Fibroblast of the aortic adventitia (primary cell): ENCODE measurements at places on chromosomes 3 and 15.
A peak's percentile ranks its signal among the peaks of the same experiment; 100 is the strongest.

DNA sequence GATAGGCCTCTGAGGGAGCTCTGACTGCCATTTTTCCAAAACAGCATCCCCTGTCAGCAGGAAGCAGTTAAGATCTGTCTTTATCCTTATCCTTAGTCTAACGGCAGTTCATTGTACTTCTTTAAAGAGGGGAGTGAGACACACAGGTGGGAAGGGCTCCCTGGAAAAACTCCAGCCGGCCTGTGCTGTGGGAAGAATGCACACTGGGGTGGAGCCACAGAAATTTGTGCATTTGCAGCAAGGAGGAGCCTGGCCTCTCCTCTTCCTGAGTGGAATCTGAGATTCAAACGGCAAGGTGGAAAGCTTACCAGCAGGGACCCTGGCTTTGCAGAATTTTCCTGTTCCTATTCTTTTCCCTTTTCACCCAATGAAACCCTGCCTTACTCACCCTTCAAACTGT, 1209.4 kb downstream of the ROBO2 start:
- no peak for DNase-seq

GRCh38 chr3:145145461-145145860, 1015.5 kb downstream of the PLOD2 start:
- DNase-seq = no peak

GRCh38 chr3:24704496-24704895, 209.8 kb upstream of the THRB start:
- DNase-seq = peak; percentile 50

- DNase-seq = no peak
Measured at GRCh38 chr3:48428088-48428571, 1.8 kb downstream of the PLXNB1 start.

DNA sequence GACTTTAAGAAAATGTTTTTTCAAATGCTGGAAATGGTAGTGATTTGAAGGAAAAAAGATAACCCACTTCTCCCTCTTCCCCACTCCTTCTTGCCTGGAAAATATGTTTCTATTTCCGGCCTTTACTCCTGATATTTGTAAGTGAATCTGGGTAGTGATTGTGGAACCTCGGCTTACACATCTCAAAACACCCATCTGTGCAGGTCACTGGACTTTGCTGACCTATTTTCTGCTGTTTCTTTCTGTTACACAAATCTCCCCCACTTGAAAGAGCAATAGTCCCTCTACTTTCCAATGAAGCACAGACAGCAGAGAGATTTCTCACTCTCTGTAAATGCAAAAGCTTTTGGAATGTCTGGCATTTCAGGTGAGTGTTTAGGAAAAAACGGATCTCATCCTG, 76.9 kb upstream of the ICE2 start:
- no peak for DNase-seq

GRCh38 chr3:191198932-191199331, at the start of gene OSTN:
Gene OSTN, plus strand, starts transcription at chr3:191199241. Its CDS starts 13,292 bp downstream, at chr3:191212533.
- DNase-seq = no peak

- no peak for DNase-seq
Measured at GRCh38 chr3:107258300-107258699, 118.9 kb upstream of the CCDC54 start.

DNA sequence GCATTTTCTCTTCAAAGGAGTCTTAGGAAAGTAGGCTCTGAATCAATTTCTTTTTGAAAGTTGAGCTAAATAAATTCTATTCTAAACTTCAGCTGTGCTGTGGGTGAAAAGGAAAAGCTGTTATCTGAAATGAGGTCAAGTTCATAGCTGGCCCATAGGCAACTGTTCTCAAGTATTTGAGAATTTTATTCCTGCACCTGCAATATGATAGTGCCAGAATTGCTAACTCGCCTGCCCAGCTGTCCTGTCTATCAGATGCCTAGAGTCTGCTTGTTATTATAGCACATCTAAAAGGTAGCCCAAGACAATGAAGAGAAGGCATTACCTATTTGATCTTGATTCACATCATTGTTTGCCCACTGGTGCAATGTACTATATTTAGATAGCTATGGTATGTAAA, 798.7 kb downstream of the DIPK2A start:
- no peak for DNase-seq

GRCh38 chr3:151976211-151977050, 103.0 kb downstream of the SUCNR1 start:
- peak; percentile 86 for DNase-seq

DNA sequence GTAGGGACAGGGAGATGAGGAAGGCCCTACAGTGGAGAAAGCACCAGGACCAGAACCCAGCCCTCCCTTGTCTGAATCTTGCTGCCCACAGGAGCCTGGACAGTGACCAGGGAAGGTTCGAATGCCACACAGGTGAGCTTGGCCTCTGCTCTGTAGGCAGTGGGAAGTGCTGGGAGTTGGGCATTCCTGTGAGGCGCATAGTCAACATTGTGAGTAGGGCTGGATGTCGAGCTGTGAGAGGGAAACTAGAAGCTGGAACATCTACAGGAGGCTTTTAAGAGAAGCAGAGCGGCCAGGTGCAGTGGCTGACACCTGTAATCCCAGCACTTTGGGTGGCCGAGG, 20.3 kb upstream of the ALAS1 start:
- no peak for DNase-seq

- no peak for DNase-seq
Measured at GRCh38 chr3:35291471-35292236, 347.7 kb upstream of the ARPP21 start.

- peak; percentile 83 for DNase-seq
Measured at GRCh38 chr15:80674245-80674614, 20.9 kb upstream of the ABHD17C start.

DNA sequence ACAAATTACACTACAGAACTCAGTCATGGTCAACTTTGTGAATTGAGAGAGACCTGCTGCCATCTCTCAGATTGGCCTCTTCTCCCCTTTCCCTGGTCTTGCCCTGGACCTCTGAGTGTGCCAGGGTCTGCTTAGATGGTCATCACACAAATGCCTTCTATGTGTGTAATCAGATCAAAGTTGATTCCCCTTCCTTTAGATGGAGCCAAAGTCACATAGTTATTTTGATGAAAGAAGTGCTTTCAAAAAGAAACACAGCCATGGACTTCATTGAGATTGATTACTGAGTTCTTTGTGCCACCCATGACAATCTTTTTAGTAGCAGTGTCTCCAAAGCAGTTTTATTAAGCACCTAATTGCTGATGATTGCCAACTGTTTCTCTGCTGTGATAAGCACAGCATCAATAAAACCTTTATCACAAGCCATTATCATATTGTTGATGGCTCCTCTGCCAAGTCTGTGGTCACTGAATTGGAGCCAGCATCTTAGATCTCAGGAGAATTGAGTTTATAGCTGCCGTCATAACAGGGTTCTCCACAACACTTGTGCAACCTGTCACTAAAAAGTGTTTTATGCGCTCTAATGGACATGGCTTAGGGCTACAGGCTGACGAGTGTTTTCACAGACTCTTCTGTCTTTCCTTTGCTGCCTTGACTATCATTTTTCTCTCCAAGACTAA, 149.7 kb upstream of the NUDT16 start:
- no peak for DNase-seq

- peak; percentile 10 for DNase-seq
Measured at GRCh38 chr3:191476066-191476772, 15.3 kb downstream of the PYDC2 start.

GRCh38 chr3:48466386-48467109, 20.0 kb downstream of the ATRIP start:
- no peak for DNase-seq

DNA sequence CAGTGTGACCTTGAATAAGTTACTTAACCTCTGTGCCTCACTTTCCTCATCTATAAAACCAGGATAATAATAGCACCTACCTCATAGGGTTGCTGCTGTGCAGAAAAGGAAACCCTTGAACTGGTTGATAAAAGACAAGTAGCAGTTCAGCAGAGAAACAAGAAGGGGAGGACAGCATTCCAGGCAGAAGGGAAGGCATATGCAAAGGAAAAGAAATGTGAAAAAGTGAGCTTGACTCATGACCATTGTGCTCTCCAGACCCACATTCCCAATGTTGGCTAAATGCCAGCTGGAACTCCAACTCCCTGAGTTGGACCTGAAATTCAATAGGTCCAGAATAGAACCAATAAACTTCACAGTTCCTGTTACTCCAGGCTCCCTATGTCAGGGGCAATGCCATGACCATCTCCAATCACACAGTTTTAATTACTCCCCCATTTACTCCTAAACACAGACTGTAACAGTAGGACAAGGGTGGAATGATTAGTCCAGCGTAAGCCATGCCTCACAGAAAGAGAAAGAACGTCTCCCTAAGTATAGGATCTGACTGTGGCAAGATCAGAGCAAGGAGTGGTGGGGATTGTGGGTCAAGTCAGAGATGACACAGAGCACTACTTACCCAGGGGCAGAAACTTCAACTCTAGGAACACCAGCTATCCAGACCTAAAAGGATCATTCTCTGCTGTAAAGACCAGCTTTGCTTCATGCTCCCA, 26.9 kb downstream of the PRKAR2A start:
- DNase-seq = peak; percentile 96

DNA sequence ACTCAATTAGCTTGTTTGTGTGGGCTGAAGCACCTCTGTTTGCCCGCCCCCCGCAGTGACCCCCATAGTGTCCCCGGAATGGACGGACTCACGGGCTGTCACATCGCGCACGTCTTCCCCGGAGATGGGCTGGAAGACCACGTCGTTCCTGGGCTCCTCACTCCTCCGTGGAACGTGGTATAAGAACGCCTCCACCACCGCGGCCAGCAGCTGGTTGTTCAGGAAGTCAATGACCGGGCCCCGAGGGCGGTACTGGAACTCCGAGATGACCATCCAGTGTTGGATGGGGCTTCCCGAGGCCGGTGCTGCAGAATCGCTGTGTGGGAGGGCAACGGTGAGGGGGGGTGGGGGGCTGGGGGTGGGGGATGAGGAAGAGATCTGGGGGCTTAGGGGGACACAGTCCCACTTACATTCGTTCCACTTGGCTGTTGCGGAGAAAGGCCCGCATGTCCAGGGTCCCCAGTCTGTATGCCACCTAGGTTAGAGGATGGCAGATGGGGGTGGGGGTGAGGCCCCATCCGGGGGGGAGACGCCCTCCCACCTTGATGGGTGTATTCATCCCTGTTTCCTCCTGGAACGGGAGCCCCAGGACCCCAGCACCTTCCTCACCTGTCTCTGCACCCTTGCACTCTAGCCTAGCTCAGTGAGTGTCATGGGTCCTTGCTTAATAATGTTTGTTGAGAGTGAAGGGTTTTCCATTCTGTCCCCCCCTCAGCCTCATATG, 30.2 kb downstream of the MUC20 start:
- DNase-seq = no peak

- no peak for DNase-seq
Measured at GRCh38 chr3:133520286-133520685, 53.2 kb upstream of the CDV3 start.

DNA sequence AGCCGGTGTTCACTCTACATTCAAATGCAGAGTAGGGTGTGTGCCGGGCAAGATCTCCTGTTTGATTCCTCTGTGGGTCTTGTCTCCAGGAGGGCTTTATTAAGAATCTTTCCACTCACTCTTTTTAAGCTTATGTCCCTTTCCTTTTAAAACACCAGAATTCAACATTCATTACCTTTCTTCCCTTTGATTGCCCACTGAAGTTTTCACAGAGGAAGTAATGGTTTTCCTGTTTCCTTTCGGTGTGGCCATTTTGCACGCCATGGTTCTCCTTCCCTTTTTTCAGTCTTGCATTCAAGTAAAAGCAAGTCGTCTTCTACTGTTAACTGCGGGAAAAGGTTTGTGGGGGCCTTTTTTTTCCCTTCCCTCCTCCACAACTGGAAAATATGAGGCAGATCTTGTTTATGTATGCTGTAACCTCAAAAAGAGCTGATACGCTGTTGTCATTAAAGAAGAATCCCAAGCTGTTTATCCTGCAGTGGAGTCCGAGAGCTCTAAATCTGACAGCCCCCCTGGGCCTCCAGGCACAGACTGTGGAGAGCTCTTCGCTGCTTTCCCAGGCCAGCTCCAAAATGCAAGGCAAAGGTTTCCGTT, 40.5 kb downstream of the FILIP1L start:
- DNase-seq = no peak

DNA sequence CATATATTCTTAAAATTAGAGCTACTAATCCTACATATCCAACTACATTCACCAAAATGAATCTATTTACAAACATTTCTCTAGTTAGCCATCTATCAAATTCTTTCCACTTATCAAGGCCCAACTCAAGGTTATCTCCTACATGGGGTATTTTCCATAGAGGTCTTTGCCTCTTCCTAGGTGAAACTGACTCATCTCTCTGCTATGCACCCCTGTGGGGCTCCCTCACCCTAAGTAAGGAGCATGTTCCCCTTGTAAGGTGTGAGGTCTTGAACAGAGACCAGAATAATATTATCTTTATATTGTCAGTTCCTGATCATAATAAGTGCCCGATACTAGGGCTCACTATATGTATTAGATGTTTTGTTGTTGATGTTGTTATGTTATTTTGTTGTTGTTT, 74.6 kb upstream of the TSC22D2 start:
- no peak for DNase-seq

GRCh38 chr3:177284383-177284881, 87.2 kb upstream of the TBL1XR1 start:
- peak; percentile 74 for DNase-seq

GRCh38 chr3:194119831-194120590, 15.9 kb upstream of the HES1 start:
- no peak for DNase-seq

GRCh38 chr15:50064673-50065072, 54.4 kb downstream of the ATP8B4 start:
- no peak for DNase-seq

DNA sequence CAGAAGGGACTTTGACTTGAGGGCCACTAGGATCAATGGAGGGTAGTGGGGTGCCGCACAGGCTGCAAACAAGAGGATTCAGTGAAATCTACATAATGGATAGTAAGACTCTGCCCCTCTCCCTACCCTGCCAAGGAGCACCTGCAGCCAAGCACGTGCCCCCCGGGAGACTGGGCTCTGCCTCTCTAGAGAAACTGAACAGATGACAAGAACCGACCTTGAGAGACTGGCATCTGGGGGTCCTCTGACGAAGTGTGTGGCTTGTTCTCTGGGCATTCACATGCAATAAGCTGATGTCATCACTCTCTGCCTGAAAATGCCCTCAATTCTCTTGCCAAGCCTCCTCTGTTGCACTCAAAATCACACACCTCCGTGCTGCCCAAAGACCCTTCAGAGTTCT, 132.3 kb downstream of the FAM43A start:
- DNase-seq = no peak
